ENCODE measurements at places on chromosomes 12 and 14.

DNA sequence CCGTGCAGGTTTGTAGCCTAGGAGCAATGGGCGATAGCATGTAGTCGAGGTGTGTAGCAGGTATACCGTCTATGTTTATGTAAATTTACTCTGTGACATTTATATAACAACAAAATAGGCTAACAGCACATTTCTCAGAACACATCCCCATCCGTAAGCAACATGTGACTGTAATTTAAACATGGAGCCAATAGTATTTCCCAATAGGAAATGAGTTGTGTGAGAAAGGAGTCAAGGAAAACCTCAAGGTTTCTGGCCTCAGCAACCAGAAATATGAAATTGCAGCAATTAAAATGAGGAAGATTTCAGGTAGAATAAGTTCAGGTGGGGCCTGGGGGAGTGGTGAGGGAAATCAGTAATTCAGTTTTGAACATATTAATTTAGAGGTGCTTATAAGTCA lies 136.0 kb downstream of the MSRB3 start:
- no peak for DNase-seq

- DNase-seq = no peak
Measured at GRCh38 chr12:21296751-21297406, 37.8 kb downstream of the SLCO1A2 start.

DNA sequence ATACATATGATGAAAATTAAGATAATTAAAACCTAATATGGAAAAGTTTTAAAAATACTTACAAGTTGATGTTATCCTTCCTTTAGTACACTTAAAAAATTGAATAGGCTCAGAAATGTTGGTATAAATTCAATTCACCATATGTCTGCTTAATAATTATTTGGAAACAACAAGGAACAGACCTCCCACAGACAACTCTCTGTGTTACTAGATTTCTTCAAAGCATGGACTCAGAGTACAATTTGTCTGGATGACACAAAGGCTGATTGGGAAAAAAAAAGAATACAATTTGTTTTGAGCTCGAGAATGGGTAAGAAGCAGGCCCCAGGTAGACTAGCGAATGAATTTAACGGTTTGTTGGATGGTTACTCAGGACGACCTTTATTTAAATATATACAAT lies 48.9 kb upstream of the BTG1 start:
- no peak for DNase-seq

DNA sequence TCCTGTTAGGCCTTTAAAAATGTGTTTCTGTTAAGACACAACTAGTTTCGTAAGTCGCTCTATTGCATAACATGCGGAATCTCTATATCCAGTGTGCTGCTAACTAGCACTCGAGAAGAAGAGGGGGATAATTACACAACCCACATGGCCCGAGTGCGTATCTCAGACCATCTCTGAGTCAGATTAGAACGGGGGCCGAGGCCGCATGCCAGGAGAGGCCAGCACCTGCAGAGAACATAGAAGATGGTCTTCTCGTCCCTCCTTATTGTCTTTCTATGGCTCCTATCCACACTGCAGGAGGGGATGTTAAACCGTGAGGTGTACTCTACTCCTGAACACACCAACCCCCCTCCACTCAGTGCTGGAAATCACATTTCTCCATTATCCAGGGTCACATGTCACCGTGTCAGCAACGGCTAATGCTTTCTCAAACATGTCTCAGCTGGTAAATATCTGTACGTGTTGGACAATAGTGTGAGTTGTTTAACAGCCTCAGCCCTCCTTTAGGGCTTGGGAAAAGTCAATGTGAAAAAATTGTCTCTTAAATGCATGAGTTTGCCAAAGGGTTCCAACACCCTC lies 56.3 kb downstream of the CCDC88C start:
- DNase-seq = no peak

DNA sequence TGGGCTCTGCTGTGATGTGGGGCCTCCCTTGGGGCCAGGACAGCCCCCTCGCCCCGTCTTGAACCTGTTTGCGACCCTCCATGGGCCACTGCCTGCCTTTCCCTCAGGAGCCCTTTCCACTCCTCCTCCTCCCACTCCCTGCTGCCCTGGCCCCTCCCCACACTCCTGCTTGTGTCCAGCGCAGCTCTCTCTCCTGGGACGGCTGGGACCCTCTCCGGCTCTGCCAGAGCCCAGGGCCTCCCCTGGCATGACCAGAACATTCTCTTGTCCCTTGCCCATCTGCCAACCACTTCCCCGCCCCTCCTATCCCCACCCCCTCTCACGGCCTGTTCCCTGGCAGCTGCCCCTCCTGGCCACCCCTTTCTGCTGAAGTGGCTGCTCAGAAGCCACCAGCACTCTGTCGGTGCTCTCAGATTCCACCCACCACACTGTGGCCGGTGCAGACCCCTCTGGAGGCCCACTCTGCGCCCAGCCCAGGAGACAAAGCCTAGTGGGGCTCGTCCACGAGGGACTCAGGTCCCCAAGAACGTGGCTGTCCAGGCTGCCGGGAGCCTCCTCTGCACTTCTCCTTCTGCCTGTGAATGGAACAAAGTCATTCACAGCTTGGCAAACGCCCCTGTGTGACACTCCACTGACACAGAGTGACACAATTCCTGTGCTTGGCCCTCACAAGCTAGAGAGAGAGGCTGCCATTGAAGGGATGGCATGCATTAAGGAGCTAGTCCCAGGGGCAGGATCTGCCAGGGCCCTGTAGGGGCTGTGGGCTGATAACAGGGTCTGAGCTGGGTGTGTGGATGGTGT lies 1.4 kb downstream of the ASPG start:
- DNase-seq = no peak

Measured in activated T-helper 1 cell treated with anti-CD3 and anti-CD28 coated beads, Interleukin-12 subunit alpha, Interleukin-12 subunit beta, Interleukin-2, Interleukin-4 antibody, amounts not matched to agents 30 ng/mL and 10 ng/mL and 1 ng/mL, durations not matched to agents 14 hours and 24 hours and 36 hours (primary cell).